T-helper 2 cell treated with Interferon-gamma antibody and Interleukin-4, amounts not matched to agents 5 μg/mL and 100 μg/mL, for 36 hours (primary cell): ENCODE measurements at places on chromosomes 5 and 9.

GRCh38 chr9:105103776-105104175 lies 140.7 kb upstream of the SLC44A1 start:
- no peaks in the 10 kb centered on the region for H3K4me1 ChIP-seq
- DNase-seq, result no peak
- peaks cover 8% of the 10 kb centered on the region for H3K27me3 ChIP-seq
- H3K4me3 ChIP-seq, result no peak overlapping the region

DNA sequence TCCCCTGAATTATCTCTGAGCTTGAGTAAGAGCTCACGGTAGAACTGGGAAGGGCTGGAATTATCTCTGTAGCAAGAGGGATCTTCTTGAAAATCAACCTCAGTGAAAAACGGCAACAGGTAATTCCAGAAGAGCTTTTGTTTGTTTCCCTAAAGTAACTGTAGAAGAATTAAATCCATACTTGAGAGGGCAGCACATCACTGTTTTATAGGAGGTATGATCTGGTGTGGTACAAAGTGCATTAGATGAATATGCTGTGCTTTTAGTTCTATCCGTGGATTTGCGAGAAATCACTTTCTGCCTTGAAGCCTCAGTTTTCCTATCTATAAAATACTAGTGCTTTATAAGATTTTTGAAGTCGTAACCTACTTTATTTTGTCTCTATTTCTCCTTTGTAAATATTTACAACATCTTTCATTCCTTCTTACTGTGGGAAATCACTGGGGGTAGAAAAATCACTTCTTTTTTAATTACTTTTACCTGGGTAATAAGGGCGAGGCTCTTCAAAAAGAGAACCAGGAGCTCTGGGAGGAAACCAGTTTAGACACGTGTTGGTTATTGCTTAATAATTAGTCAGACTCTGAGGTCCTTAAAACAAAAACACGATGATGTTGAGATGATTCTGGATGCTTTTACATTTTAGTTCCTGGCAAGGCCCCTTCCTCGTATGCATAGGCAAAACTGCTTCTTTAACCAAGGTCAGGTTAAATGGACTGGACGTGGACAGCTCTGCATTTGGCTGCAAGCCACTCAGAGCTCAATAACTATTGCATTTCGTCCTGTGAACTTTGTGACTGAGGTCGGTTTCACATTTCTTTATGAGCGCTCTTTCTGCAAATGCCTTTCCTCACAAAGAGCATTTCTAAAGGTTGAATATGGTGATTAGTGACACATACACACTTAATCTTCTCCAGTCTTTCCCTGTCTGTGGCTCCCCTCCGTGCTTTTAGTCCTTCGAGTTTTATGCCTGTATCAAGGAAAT lies 376.1 kb downstream of the BRINP1 start:
- no peaks in the 10 kb centered on the region for H3K4me1 ChIP-seq
- no peak overlapping the region for H3K4me3 ChIP-seq

GRCh38 chr5:41788941-41789368 lies 81.3 kb downstream of the OXCT1 start:
- no peak overlapping the region for H3K27ac ChIP-seq
- peaks cover 33% of the 10 kb centered on the region for H3K36me3 ChIP-seq
- DNase-seq, result no peak
- no peaks in the 10 kb centered on the region for H3K27me3 ChIP-seq

GRCh38 chr5:123718238-123718637 lies 206.3 kb downstream of the CSNK1G3 start:
- DNase-seq, result no peak
- H3K36me3 ChIP-seq, result no peaks in the 10 kb centered on the region
- no peak overlapping the region for H3K4me3 ChIP-seq
- no peaks in the 10 kb centered on the region for H3K27me3 ChIP-seq
- no peak overlapping the region for H3K27ac ChIP-seq

DNA sequence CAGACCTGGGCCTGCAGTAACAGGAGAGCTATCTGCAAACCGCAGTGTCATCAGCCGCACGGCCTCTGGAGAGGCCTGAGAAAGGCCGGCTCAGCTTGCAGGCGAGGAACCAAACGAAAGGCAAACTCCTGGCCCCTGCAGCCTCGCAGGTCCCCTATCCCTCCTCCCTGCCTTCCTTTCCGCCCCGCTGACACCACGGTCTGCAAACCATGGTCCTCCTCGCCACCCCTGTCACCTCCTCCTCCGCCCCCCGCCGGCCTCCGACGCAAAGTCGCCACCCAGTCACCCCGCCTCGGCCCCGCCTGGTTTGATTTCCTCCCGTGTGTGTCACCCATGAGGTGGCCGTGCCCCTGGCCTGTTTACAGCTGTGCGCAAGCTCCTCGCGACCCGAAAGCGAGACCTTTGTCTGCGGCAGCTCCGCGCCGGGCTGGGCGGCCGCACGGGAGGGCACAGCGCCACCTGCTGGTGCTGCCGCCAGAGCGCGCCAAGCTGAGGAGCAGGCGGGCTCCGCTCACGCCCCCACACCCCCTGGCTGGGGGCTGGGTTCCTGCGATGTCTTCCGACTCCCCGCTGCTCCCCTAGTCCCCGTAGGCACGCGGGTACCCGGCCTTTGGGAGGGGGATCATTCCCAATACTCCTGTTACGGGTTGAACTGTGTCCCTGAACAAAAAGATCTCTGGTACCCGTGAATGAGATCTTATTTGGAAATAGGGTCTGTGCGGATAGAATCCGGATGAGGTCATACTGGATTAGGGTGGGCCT lies 19.4 kb downstream of the GBGT1 start:
- H3K4me3 ChIP-seq, result peak overlapping the region; percentile 73
- no peaks in the 10 kb centered on the region for H3K27me3 ChIP-seq
- peaks cover 9% of the 10 kb centered on the region for H3K36me3 ChIP-seq
- DNase-seq, result peak; percentile 94

- no peak for DNase-seq
- no peak overlapping the region for H3K27ac ChIP-seq
- no peaks in the 10 kb centered on the region for H3K27me3 ChIP-seq
- H3K4me1 ChIP-seq, result peaks cover 21% of the 10 kb centered on the region
- no peak overlapping the region for H3K4me3 ChIP-seq
Measured at GRCh38 chr5:60943624-60944023, 1.2 kb downstream of the ERCC8 start.
